Lung (tissue), 17 donors: ENCODE measurements at places on chromosomes 2 and 18. TPM values are rescaled to one million over a fixed set of nuclear protein-coding genes. Genes with fewer than 3 reads are reported as not detected.
A peak's percentile ranks its signal among the peaks of the same experiment; 100 is the strongest.

GRP gene
- total RNA-seq: 4.0 TPM

TEX51 gene
- total RNA-seq: not detected

UGT1A10 gene
- total RNA-seq: not detected

TDRD15 gene
- total RNA-seq: not detected

SYT4 gene
- 2.3 TPM for total RNA-seq

DSG2 gene
- 26.8 TPM for total RNA-seq

KCNIP3 gene
- 2.4 TPM for total RNA-seq

TANC1 gene
- 42.2 TPM for total RNA-seq

CCDC141 gene
- 48.1 TPM for total RNA-seq

GYPC gene
- 61.4 TPM for total RNA-seq

GRCh38 chr2:216527600-216527999 is 29.0 kb downstream of the RPL37A start:
- DNase-seq: no peak

DNA sequence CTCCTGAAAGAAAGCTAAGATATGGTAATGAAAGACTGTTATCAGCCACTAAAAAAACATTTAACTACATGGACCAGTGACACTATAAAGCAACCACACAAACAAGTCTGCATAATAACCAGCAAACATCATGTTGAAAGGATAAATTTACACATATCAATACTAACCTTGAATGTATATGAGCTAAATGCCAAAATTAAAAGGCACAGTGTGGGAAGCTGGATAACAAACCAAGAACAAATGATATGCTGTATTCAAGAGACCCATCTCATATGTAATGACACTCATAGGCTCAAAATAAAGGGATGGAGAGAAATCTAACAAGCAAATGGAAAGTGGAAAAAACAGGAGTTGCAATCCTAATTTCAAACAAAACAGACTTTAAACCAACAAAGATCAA is 213.1 kb upstream of the CDH2 start:
- DNase-seq: no peak

DNA sequence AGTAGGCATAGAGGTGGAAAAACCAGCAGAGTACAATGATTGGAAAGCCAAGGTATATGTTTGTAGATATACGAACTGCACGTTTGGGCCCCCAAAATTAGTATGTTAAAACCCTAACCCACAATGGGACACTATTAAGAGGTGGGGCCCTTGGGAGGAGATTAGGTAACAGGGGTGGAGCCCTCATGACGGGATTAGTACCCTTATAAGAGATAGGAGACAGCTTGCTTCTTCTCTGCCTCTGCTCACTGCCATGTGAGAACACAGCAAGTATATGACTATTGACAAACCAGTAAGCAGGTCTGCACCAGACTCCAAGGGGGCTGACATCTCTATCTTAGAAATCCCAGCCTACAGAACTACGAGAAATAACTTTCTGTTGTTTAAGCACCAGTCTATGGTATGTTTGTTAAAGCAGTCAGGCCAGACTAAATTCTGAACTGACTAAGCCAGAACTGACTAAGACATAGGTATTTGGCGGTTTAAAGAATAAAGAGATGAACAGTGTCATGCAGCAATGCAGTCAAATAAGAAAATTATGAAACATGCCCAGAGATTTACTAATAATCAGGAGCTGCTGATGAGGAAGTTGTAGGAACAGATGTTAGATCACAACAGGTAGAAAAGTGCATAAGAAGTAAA is 182.9 kb downstream of the DYM start:
- no peak for DNase-seq

GRCh38 chr2:44075541-44075940 is 79.8 kb upstream of the LRPPRC start:
- DNase-seq: peak; percentile 13

- no peak for DNase-seq
Observed at GRCh38 chr18:3626929-3627458, 177.0 kb downstream of the TGIF1 start.

GRCh38 chr2:190674966-190675650 is 26.2 kb downstream of the NAB1 start:
- DNase-seq: no peak

- DNase-seq: peak; percentile 42
Observed at GRCh38 chr18:56468396-56468795, 170.0 kb downstream of the TXNL1 start.

- no peak for DNase-seq
Observed at GRCh38 chr2:231383416-231384108, 11.9 kb upstream of the B3GNT7 start.

DNA sequence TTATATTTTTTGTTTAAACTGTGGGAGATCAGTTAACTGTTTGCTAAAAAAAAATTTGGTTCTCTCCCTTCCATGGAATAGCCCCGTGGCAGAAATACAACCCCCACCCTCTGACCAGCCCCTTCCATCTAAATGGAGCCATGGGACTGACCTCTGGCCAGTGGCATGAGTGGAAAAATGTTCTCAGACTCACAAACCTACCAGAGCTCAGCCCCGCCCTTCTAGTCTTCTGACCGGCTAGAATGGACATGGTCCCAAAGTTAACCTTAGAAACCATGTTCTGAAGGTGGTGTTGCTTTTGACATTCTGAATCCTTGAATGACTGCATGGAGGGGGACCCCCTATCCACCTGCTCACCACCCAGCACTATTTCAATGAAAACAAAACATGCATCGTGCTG is 1.3 kb upstream of the CHRNA1 start:
- DNase-seq: no peak

- DNase-seq: no peak
Observed at GRCh38 chr2:174180165-174180724, 68.1 kb downstream of the OLA1 start.

DNA sequence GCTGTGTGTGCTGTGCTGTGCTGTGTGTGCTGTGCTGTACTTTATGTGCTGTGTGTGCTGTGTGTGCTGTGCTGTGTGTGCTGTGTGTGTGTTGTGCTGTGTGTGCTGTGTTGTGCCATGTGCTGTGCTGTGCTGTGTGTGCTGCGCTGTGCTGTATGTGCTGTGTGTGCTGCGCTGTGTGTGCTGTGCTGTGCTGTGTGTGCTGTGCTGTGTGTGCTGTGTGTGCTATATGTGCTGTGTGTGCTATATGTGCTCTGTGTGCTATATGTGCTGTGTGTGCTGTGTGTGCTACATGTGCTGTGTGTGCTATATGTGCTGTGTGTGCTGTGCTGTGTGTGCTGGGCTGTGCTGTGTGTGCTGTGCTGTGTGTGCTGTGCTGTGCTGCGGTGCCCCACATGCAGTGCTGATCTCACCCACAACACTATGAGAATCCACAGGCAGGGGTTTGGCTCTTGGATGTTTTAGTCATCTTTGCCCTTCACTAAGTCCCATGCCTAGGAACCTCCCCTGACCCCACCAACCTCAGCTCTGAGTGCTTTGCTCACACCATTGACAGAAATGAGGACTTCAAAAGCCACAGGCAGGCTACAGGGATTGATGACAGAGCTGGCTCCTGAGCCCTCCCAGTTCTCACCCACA is 30.5 kb upstream of the MAL start:
- DNase-seq: no peak

DNA sequence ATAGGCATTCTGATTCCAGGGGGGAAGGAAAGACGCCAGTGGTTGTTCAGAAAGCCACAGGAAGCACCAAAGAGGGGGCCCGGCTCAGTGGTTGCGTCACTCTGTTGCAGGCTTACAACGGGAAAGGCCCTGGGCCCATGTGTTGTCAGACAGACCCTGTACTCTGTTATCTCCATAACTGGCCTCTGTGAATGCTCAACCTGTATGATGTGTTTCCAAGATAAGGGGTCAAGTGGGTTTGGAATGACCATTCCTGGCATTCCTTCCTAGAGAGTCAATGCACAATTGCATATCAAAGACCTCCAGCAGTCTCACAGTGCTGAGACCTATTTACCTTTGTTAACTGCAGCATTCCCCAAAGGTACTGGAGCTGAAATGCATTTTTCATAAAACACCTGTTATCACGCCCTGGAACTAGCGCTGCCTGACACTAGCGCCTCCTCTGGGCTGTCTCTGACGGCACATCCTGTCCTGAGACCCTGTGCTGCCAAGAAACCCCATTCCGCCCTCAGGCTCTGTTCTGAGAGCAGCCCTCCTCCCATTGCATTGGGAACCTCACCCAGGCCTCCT is 13.2 kb upstream of the LRRFIP1 start:
- peak; percentile 57 for DNase-seq

DNA sequence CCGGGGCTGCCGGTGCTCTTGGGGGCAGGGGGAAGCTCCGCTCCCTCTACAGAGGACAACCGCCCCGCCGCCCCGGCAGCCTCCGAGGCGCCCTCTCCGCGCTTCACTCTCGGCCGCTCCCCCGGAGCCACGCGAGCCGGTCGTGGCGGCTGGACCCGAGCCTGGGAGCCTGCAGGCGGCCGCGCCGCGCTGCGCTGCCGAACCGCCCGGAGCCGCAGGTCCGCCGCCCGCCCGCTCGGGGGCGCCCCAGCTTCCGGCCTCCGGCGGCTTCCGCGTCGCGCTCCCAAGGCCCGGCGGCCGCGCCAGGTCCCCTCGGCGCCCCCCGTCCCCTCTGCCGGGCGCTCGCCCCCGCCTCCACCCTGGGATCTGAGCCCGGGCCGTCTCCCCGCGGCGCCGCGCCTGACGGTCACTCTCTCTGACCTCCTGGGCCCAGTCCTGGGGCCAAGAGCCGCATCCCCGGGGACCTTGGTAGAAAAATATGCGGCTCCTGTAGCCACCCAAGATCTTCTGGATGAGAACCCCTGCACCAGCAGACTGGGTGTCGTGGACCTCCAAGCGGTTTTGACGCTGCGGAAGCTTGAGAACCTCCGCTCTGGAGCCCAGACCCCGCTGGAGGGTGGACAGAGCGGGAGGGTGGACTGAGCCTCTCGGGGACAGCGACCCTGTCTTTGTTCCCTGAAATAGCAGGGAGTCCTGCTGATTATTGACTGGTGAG is 44.3 kb downstream of the SERTAD2 start:
- peak; percentile 65 for DNase-seq

DNA sequence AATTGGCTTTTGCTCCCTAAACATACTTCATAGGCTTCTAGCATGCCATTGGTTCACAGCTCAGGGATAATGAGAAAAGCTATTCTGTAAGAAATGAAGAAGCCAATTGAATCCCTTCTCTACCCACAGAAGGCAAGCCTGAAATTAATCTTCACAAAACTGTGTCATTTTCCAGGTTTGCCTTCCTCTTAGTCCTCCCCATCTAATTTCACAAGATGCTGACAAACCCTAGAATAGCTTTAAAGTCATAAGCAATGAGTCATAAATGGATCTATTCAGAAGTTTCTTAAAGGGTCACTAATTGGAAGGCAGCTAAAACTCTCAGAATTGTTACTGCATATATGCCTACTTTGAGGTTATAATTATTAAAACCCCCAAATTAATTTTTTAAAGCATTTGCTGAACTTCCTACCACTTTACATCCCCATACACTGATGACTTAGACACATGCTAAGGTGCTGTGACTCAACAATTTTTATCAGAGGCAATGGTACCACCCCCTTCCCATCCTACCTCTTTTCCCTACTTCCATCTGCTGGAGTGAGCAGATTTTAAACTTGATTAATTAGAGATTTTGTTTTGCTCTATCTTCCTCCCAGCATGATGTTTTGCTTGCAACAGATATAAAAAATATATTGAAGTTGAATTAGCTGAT is 51.3 kb upstream of the NABP1 start:
- DNase-seq: no peak

DNA sequence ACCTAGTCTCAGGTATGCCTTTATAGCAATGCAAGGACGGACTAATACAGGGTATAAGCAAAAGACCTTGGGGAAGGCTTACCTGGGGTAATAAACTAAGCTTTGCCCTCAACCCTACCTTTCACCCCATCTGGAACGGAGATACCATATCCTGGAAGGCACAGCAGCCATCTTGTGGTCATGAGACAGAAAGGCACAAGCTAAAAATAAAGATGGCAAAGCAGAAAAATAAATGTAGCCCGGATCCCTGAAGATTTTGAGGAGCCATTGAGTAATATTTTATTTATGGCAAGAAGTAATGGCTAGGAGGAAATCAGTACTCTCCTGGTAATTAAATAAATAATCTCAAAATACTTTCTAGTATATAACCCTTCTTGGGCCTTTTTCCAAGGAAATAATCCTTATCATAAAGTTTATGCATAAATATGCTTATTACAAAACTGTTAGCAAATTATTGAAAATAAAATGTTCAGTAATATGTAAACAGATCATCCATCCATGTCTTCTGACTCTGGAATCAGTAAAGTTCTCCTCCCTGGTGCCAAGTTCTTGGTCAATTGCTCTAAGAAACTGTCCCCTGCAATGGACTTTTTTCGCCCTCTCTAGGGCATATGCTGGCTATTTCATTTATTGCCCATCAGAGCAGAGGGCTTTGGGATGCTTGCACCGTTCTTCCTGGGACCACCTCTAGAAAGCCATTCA is 198.7 kb downstream of the SPP2 start:
- peak; percentile 70 for DNase-seq

- DNase-seq: no peak
Observed at GRCh38 chr2:131417886-131418285, 53.9 kb upstream of the RAB6D start.

- DNase-seq: no peak
Observed at GRCh38 chr2:44524347-44524926, 162.7 kb downstream of the CAMKMT start.

GRCh38 chr18:7117390-7118355 is at the start of gene LAMA1:
Gene LAMA1, minus strand, starts transcription at chr18:7117797. Its CDS starts 77 bp downstream, at chr18:7117720.
- DNase-seq: peak; percentile 43
